ENCODE measurements at places on chromosomes 1 and 21. TPM values are rescaled to one million over a fixed set of nuclear protein-coding genes. Genes with fewer than 3 reads are reported as not detected.

HTR6 gene
- 0.90 TPM for total RNA-seq

SNX7 gene
- total RNA-seq = not detected

CLCA1 gene
- 0.25 TPM for total RNA-seq

TBX19 gene
- total RNA-seq = 3.1 TPM

KANK4 gene
- not detected for total RNA-seq

- no peak for DNase-seq
Measured at GRCh38 chr1:224259986-224260385, 70.0 kb downstream of the NVL start.

DNA sequence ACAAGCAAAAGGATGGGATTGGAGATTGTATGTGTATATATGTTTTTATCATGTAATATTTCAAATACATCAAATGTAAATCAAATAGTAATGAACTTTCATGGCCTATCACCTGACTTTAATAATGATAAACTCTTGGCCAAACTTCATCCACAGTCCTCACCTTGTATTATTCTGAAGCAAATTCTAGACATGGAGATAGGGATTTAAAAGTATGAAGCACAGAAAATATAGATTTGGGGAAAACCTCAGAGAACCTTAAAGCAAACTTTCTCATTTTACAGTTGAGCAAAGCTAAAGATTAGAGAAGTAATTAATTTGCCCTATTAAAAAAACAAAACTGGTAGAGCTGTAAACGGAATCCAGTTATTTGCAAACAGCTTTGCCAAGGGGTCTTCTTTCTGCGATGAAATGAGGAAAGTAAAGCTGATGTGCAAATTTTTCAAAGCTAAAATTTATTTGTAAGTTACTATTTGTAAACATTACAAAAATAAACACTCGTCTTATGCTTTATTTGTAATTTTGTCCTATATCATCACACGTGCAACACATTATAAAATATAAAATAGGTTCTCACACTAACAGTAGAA is 19.9 kb upstream of the KIF14 start:
- no peak for DNase-seq

- no peak for DNase-seq
Measured at GRCh38 chr1:99532276-99532580, 113.7 kb upstream of the PALMD start.

DNA sequence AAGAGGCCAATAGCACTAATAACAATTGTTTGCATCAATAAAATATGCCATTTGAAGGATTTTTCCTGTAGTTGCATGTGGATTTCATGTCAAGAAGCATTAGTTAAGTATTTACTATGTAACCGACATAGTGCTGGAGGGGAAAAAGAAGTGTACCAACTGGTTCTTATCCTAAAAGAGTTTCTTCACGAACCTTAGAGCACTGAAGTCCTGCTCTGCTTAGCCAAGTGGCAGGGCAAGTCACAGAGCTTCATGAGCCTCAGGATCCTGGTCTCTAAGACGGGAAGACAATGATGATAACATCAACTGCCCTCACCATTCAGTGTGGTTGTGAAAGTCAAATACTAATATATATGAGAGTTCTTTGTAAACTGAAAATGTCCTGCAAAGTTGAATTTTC is 14.1 kb downstream of the KIAA0040 start:
- no peak for DNase-seq

DNA sequence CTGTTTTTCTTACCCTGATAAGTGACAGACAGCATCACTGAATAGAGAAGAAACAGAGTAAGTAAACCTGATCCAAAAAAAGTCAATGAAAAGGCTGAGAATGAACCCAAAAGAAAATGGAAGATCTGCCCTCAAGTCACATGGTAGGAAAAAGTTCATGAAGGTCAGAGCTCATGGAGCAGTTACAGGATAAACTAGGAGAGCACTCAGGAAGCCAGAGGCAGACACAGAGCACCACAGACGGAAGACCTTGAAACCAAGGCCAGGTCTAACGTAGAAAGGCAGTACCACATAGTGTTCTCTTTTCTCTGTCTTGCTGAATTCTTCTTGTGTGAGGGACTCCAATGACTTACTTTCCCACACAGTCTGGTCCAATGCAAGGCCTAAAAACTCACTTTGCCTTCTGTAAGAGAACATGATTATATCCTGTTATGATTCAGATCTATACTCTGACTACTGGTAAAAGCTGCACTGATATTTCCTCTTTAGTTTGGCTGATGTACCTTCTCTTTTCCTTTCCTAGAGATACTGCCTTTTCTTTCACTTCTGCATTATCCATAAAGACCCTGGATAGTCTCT is 40.8 kb downstream of the RTCA start:
- DNase-seq = no peak

DNA sequence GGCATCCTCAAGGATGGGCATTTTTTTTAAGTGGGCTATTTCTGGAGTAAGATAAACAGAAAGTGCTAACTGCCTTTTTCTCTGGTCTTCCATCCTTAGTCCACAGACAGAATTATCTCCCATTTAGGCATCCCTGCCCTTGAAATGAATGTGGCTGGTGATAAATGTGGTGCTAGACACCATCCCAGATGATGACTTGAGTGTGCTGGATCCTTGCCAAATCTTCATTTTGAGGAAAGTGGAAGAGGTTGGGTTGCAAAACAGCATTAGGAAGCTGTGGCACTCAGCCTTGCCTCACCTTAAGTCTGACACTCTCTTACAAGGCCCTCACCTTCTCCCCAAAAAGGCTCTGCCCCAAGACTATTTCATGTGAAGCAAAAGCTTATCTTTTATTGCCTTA is 19.2 kb downstream of the MAB21L3 start:
- no peak for DNase-seq

Data from T-cell (primary cell).